Endodermal cell (in vitro differentiated cells): ENCODE measurements at places on chromosomes 7 and 10.
A peak's percentile ranks its signal among the peaks of the same experiment; 100 is the strongest.

DNA sequence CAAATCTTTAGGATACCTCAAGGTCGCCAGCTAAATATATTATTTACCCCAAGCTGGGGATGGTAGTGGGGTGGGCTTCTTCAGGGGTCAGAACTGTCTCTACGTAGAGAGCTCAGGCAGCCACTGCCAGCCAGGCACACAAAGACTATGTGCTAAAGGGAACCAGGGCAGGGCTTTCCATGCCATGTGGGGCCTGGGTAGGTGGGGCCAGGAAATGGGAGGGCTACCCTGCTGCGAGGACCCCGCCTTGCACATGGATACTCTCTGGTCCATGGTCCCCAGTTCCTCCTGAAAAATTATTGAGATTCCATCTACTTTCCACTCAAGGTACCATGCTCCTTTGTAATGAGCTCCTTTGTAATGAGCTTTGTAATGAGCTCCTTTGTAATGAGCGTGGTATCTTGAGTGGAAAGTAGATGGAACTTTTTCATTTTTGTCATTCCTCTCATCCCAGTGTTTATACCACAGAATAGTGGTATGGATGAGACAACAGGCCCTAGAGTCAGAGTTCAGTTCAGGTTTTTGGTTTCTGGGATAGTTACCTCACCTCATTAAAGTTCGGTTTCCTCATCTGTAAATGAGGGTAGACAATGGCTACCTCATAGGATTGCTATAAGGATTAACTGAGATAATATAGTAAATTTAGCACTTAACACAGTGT is 5.8 kb downstream of the SYNPO2L start:
- DNase-seq: no peak

DNA sequence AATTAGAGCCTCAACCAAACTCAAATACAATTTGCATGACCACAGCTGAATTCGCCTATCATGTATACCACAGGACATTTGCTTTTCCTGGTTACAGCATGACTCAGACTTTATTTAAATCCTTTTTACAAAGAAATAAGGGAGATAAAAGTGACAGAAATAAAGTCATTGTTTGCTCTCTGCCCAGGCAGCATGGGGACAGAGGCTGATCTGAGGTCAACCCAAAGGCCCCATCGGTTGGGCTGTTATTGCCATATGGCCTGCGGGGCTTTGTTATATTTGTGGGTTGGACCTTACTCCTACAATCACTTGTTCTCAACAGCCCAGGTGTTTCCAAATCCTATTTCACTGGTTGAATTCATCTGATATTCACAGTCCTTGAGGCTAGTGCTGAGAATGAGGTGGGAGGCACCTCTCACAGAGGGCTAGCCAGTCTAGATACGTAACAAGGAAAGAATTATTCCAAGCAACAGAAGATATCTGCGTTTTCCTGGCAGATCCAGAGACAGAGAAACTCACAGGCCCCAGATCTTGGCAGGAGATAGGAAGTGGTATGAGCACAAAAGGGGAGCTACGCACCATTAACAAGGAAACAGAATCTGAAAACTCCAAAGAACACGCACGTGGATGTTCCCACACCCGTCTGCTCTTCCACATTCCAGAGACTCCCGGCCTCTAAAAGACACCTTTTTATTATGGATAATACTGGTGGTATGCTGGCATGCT is 117.3 kb downstream of the HIPK2 start:
- no peak for DNase-seq

DNA sequence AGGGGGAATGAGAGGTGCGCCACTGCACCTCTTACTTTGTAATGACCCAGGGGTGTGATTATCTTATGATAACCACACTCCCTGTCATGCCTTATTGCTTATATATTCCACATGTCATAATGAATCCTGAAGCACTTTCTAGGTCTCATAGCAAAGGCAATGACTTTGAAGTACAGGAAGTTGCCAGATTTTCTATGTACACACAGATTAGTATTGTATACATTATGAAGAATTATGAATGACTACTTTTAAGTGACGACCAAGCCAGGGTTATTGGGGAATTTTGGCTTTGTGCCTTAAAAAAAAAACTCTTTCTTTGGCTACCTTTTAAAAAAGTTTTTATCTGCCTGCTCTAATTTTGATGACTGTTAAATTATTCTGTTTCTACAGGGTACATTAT is 269.6 kb downstream of the MDFIC start:
- no peak for DNase-seq

GRCh38 chr7:92158660-92159575 is 20.0 kb downstream of the LRRD1 start:
- no peak for DNase-seq

- DNase-seq: peak; percentile 84
Measured at GRCh38 chr7:150735596-150736358, 1.4 kb upstream of the GIMAP5 start.

- no peak for DNase-seq
Measured at GRCh38 chr7:17871815-17872533, 68.3 kb downstream of the SNX13 start.

DNA sequence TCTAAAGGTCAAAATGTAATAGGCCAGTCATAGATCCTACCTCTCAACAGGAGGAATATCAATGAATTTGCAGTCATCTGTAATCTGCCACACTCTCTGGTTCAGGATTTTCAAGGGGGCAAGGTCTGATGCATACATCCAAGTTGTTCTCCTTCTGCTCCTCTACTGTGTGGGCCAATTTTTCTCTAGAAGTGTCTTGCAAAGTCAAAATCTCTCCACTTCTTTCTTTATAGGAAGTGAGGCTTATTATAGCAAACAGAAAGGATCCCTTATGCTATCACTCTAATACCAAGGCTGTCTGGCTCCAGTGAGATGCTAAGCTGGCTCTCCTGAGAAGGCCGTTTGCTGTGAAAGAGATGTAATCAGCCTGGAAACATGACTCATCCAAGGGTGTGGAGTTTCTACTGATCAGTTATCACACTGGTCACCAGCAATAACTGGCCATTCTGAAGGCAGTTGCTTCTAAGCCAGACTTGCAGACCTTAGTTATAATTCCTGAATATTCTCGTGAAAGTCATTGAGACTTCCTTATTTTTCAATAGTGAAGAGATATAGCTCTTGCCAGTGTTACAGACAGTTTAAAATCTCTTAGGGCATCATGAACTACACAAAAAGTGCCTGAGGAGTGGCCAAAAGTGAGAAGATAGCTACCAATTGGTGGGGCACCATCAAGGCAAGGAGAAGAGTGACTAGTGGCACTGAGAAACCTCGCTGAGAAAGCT is 43.2 kb upstream of the LRGUK start:
- DNase-seq: no peak
